ENCODE measurements at places on chromosomes 5 and 9.

DNA sequence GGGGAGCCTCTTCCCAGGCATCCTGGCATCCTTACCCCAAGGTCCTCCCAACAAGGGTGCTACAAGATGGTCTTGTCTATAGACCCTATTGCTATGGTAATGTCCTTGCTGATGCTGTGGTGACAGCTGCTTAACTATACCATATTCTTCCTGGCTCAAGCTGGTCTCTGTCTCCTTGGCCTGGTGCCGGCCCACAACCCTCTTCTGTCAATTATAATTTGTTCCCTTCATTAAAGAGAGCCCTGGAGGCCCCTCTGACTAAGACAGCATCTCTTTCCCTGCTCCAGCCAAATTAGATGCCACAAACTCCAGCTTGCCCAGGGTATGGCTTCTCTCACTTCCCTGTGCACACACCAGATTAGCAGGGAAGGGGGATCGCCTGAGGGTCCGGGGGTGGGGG, 86.7 kb downstream of the PSD2 start:
- DNase-seq = no peak

DNA sequence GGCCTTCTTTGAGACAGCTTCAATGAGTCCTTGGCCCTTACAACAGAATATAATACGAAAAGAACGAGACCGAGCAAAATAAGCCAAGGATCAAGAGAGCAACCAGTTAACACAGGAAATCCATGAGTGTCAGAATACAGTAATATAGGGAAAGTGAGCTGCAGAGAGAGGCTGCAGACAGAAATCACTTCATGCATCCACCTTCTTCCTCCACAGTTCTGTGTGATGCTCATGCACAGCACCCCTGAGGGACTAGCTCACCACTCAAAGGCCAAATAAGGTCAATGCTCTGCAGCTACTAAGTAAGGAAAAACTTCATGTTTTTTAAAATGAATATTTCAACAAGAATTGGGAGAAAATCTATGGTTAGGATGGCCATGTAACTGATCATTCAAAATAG, 257.1 kb downstream of the MCTP1 start:
- DNase-seq = no peak

- no peak for DNase-seq
Measured at GRCh38 chr9:108963459-108964143, 29.4 kb downstream of the ABITRAM start.

- DNase-seq = peak; percentile 60
Measured at GRCh38 chr5:12911156-12911555, 1006.9 kb upstream of the CTNND2 start.

DNA sequence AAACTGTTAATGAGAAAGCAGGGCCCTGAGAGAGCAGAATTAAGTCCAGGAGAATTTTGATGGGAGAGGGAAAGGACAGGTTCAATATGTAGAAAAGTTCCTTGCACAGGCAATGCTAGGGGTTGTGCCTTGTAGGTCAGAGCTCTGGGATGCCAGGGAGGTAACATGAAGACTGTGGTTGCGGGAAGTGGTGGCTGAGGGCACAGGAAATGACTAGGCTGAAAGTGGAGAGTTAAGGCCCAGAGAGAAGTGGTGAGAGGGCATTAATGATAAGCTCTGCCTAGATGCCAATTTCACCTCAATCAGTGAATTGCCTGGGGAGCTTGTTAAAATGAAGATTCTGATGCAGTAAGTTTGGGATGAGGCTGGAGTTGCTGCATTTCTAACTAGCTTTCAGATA, 31.5 kb upstream of the PPP3R2 start:
- DNase-seq = peak; percentile 6

All from ELR (cell line).